ENCODE measurements at places on chromosomes 3 and 15.

DNA sequence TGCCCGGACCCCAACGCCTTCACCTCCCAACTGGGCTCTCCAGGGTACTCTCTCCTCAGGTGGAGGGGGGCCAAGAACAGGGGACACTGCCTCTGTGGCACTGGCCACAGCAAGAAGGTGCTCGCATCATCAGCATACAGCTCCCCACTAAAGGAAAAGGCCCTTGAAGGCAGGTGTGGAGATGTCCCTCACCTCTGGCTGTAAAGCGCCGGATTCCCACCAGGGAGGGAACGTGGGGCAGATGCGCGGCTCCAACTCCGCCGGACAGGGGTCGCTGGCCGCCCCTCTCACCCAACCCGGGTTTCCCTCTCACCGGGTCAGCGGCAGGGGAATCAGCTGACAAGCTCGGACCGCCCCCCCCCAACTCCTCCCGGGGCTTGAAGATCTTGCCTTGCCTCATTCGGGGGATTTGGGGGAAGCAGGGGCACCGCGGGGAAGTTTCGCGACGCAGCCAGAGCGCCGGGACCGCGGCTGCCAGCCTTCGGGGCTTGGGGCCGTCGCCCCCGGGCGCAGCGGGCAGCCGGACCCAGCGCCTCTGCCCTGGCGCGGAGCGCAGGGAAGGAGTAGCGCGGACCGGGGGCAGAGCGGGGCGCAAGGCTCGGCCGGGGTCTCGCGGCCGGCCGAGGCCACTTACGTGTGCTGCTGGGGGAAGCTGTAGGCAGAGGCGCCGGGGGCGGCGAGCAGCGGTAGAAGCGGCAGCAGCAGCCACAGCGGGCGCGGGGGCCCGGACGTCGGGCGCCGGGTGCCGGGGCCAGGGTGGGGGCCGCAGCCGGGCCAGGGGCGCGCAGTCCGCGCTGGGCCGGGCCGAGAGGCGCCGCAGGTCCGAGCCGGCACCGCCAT lies 630 bp downstream of the CACNA2D2 start:
- DNase-seq = no peak

- no peak for DNase-seq
Observed at GRCh38 chr3:155431856-155432570, 138.5 kb upstream of the STRIT1 start.

DNA sequence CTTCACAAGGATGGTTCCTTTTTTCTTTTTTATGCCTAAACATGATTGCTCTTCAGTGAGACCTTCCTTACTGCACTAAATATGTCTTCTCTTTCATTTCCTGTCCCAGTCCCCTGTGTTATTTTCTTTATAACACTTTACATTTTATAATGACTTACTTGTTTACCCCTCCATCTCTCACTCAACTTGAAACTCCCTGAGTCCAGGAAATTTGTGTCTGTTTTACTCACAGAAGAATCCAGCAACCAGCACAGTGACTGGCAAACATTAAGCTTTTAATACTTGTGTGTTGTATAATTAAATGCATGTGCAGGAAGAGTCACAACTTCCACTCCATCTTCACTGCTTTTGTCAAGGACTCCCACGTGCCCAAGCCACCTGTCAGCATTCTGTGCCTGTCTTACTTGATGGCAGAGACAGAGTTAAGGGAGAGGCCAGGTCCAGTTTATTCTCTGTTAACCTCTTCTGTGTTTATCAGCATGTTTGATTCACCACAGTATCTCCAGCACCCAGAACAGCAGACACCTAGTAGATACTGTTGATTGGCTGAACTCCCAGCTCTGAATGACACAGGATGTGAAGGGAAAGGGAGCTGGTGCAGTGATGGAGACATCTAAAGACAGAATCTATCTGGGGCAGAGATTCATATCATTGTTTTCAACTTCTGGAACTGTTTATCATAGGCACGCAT lies 42.8 kb downstream of the SSR3 start:
- DNase-seq = no peak

DNA sequence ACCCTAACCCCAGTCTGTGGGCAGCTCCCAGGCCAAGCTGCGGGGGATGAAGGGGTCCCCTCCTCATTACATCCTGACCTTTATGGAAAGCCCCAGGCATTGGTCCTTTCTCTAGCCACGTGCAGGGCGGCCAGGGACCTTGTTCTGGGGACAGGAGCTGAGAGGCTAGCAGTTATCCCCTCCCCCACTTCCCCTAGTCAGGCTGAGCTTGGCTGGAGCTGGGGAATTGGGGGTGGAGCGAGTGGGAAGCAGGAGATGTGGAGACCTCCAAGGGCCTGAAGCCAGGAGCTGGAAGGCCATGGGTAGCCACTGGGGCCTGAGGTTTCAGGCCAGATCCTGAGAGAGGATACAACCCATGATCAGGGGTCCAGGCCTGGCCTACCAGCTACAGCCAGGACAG lies 45.8 kb downstream of the DNAH1 start:
- DNase-seq = no peak

DNA sequence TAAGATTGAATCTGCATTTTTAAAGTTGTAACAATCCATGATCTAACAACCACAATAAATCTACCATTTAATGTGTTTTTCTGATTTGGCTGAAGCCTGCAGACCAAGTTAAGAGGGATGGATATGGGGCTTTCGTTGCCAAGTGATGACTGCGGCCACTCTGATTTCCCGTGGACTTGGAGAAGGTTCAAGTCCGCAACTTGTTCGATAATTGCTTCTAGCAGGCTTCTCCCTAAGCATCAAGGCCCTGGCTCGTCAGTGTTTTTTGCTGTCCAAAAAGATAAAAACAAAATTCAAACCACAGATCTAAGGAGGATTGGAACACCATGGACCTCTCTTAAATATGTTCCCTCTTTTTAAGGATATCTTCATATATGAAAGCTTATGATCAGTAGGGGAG lies 256.6 kb downstream of the CNTN3 start:
- no peak for DNase-seq

DNA sequence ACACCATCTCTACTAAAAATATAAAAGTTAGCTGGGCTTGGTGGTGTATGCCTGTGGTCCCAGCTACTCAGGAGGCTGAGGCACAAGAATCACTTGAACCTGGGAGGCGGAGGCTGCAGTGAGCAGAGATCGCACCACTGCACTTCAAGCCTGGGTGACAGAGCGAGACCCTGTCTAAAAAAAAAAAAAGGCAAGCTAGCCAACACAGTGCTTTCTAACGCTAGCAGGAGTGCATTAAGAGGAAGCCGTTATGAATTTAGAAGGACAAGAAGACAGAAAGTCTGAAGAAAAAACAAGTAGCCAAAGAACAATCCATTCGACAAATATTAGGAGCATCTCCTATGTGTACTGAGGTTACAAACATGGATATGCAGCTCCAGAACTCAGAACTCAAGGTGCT lies 28.6 kb downstream of the BHLHE40 start:
- no peak for DNase-seq

DNA sequence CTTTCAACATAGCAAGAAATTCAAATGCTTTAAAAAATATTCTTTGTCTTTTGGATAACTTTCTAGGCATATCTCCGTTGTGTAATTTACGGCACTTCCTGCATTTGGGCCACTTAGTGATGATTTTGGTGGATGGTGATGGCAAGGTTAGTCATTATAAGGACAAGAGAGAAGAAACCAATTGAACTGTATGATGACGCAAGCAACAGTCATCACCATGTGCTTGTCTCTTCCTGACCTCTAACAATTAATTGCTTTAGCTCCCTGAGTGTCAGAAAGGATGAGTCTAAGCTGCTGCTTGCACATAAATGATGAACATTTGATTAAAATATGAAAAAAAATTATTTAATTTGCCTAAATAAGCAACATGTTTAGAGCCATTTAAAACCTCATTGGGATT lies 11.3 kb upstream of the P2RY12 start:
- no peak for DNase-seq

DNA sequence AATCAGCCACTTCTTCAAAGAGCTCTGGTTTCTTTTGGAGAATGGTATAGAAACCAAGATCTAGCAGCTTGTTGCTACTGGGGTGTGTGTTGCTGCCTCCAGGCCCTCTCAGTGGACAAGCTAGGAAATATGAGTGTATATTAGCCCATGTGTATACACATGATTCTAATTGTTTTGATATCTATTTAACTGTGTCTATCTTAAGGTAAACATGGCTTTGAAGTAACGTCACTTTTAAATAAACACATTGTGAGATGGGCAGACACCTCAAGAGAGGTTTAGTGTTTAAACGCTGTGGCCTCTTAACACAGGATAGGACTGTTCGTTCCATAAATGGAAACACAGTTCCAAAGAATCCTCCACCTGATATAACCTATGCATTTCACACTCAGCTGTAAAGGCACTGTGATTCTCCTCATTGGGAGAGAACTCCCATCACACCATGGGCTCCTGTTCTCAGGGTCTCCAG lies 87.0 kb downstream of the GMPS start:
- DNase-seq = no peak

- DNase-seq = no peak
Observed at GRCh38 chr3:156665291-156665690, 9.1 kb upstream of the TIPARP start.

DNA sequence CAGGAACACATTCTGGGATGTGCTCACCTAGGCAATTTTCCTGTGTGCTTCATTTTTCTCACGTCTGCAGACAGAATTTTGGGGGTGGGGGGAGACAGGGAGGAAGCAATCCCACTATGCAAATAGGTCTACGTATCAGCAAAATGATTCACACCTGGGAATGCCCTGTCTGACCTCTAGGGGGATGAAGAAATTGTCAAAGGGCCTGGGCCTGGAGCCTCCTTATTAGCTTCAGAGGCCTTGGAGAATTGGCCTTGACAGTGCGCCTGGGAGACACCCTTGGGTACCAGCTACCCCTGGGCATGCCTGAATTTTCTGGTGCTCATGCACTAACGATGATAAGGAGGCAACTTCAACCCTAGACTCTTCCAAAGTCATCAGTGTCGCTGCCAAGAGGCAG lies 207.5 kb downstream of the CADPS start:
- DNase-seq = no peak

DNA sequence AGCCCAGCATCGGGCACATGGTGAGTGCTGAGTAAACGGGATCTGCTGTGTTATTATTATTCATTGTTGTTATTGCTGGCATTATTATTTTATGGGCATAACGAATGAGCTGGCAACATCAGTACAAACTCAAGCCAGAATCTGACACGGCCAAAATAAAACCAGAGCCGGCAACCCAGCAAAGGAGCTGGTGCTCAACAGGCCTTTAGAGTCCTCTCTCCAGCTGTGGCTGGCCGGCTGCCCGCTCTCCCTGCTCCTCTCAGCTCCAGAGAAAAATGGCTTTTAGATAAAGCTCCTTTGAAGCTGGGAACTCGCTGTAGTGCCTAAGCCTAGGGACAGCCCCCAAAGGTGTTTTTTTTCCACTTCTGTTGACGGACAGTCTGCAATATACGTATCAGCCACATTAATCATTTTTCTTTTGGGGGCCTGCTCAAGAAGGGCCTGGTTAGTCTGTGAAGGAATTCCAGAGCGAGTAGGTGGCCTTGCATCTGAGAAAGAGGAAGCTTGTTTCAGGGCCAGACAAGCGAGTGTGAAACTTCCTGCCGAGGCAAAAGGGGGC lies 193.9 kb upstream of the UBE2E1 start:
- no peak for DNase-seq

GRCh38 chr3:32882189-32882588 lies 64.4 kb downstream of the TRIM71 start:
- DNase-seq = no peak

DNA sequence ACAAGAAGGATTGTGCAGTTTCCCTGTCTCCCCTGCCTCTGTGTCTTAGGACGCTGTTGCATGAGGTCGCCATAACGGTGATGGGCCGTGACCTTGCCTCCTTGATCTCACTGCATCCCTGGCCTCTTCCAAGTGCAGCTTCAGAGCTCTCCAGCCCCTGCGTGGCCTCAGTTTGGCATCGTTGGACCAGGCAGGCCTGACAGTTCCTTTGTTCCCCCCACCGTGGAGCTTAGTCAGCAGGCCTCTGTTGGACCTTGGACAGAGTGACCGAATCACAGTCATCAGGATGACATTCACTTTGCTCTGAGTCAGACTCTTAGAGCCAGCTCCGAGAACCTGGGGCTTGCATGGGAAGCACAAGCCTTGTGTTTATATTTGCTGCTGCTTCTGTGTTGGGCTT lies 139.4 kb downstream of the OPA1 start:
- no peak for DNase-seq

DNA sequence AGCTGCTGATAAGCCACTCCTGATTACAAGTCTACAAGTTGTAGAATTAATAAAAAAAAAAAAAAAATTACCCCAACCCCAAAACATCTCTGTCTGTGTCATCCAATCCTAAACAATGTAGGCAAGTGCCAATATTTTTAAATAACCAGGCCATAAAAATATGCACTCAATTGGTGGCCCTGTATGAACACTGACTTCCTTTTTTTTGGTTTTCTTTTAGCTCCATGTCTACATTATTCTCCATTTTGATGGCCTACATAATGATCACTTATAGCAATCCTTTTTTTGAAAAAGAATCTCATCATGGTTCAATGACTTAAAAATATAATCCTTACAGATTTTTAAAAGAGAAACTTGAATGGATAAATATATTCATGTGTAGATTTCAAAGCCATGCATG lies 72.1 kb downstream of the FOXP1 start:
- DNase-seq = no peak

- DNase-seq = no peak
Observed at GRCh38 chr3:61761694-61762430, 200.5 kb downstream of the PTPRG start.

- no peak for DNase-seq
Observed at GRCh38 chr15:39555885-39556284, 25.0 kb upstream of the THBS1 start.
